Kasumi-1 (cell line): ENCODE measurements at places on chromosomes 5 and 9.

GRCh38 chr9:115002371-115003120 is 72.2 kb upstream of the TNFSF8 start:
- DNase-seq, result no peak

- DNase-seq, result no peak
Observed at GRCh38 chr9:87886933-87887505, 4.3 kb downstream of the SPATA31E1 start.

- DNase-seq, result peak; percentile 2
Observed at GRCh38 chr5:95726811-95727763, 4.0 kb upstream of the RHOBTB3 start.

GRCh38 chr9:37454238-37454637 is 11.0 kb downstream of the ZBTB5 start:
- DNase-seq, result no peak

DNA sequence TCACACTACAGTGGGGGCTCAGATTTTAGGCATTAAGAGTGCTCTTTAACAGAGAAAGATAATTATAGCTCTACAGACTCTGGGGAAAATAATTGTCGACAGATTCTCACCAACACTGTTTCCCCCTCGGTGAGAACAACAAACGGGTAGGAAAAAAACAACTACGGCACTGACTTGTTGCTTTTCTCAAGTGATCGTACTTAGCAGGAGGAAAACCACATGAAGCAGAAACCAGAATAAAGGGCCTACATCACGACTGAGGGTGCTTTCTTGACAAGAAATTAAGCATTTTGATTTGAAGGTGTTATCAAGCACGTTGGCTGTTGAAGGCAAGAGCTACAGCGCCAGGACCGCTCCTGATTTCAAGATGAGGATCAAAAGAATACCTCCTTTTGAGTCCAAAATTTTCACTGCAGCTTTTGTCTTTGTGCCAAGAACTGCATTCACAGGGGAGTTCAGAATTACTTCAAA is 27.2 kb upstream of the CER1 start:
- no peak for DNase-seq

DNA sequence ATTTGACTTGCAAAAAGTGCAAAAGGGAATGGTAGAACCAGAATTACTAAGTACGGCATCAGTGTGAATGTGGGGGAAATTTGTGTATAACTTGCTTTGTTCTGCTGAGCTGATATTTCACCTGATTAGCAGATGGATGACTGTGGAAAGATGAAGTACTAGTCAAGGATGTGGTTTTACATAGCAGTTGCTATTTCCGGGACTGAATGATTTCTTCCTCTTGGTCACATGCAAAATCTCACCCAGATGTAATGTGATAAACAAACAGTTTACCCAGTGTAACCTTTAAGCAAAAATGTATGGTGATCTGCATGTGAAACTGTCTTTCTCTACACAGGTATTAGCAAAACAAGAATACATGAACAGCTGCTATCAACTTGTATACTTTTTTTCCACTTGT is 46.1 kb downstream of the DCP2 start:
- peak; percentile 19 for DNase-seq

GRCh38 chr5:149636861-149637246 is 55.6 kb downstream of the ARHGEF37 start:
- peak; percentile 37 for DNase-seq

- peak; percentile 72 for DNase-seq
Observed at GRCh38 chr5:81420039-81420667, 26.2 kb upstream of the ACOT12 start.

GRCh38 chr5:60257596-60258271 is 364.2 kb upstream of the PDE4D start:
- peak; percentile 58 for DNase-seq

DNA sequence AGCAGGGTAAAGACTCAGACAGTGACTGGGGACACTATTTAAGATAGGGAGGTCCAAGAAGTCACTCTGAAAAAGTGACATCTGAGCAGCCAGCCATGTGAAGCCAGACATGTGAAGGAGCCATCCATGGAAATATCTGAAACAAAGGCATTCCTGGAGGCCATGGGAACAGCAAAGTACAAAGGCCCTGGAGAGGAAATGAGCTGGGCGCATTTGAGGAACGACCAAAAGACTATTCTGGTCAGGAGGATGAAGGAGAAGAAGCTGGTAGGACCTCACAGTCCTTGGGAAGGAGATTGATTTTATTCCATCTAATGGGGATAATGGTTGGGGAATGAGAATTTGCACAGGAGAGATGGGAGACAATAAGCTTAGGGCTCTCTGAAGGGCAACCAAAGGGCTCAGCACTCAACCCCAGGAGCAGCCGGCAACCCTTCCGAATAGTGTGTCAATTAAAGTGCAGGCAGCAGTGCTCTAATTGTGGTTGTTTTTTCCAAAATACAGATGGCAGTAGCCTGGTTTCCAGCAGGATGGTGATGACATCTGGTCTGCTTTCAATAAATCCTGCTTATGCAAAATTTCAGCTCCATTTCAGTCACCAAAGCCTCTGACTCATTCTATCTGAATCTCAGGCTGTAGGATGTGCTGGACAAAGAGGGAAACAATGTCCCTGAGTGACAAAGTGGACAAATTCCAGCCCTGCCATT is 26.7 kb downstream of the FOXI1 start:
- no peak for DNase-seq

GRCh38 chr9:109313351-109313750 is 7.5 kb downstream of the EPB41L4B start:
- no peak for DNase-seq

DNA sequence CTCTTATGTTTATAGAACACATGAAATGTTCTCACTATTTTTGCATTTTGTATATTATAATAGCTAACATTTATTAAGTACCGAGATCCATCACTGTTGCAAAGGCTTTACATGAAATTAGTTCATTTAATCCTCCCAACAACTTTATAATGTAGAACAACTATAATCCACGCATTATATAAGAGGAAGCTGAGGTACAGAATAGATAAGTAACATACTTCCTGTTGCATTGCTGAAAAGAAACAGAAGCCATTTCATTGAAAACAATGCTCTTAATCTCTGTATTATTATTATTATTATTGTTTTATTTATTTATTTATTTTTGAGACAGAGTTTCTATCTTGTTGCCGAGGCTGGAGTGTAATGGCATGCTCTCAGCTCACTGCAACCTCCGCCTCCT is 7.9 kb upstream of the INSYN2B start:
- peak; percentile 23 for DNase-seq

DNA sequence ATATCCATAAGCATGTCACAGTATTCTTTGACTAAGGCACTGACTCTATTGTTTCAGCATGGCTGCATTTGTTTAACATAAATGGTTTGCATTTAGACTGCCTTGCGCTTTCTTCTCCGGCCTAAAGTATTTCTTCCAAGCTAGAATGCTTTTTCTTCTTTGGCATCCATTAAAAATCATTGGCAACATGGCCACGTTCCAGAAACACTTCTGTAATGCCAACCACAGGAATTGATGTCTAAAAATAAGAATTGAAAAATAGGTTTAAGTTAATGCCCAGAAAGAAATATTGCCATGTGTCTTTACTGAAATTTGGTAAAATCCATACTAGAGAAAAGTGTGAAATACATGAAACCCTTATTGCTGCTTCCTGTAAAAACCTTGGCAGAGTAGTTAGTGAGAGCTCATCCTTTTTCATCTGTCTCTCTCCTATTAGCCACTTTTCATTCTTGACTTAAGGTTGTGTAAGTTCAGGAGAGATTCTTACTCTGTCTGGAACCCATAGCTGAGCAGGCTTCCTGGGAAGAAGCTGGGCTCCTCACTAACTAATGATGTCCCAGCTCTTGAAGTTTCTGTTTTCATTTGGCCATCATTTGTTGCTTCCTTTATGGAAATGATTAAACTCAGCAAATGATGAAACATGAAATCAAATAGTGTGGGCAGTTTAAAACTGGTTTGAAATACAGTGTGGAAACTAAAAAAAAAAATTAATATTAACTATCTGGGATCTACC is 58.2 kb upstream of the RPS23 start:
- no peak for DNase-seq

DNA sequence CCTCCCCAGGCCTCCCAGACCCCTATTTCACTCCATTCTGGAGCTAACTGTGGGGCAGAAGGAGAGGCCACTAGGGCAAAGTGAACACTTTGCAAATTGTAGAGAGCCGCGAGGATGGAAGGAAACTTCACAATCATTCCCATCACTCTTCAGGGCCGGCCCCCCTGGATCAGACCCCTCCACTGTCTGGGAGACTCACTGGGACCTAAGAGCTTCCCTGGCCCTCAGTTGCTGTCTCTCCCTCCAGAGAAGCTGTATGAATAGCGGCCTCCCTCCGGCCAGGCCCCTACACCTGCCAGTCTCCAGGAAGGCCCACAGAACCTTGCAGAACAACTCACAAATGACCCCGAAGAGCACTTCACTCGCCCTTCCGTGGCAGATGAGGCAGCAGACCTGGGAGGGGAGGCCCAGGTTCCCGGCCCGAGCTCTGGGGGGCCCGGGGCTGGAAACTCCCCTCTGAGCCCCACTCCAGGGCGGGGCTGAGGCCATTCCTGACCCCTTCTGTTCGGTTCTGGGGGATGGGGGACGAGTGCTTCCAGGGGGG is 141.9 kb upstream of the IER5L start:
- DNase-seq, result no peak

GRCh38 chr5:172809774-172810173 is 24.3 kb upstream of the ERGIC1 start:
- no peak for DNase-seq

DNA sequence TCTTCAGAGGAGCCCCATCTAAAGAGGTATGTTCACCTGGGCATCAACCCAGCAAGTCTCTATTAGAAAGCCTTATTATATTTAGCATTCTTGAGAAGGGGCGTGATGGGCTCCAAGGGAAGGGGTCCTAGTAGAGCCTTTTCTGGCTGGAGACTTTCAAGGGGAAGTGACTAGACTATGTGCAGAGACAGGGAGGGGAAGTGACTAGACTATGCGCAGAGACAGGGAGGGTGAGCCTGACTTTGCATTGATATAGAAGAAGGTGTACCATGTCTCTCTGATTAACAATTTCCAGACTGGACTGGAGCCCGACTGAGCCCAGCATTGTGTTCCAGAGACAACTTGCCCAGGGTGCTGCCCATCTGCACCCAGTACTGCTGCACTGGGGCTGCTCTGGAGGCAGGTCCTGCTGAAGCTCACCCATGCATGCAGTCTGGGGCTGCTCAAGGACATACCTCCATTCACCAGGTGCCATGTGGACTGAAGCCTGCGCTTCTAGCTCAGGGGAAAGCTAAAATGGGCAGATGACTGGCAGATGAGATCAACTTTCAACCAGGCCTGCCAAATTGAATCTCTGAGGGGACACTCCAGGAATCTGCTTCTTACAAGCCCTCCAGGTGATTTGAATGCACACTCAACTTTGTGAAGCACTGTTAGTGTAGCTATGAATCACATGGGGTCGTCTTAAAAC is 83.0 kb upstream of the GNA14 start:
- peak; percentile 36 for DNase-seq

DNA sequence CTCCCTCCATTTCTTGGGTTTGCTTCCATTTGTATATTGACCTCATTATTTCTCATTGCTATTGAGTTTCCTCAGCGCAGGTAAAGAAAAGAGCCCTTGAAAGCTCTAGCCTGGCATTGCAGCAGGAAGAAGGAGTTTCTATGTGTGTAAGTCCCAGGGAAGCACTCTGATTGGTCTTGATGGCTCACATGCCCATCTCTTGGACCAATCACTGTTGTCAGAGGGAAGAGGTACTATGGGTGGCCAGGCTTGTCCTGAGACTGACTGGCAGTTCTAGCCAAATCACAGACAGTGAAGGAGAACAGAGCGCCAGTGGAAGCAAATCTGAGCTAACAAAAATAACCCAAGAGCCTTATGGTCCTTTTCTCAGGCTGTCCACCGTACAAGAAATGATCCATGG is 219.0 kb downstream of the PAX5 start:
- no peak for DNase-seq

DNA sequence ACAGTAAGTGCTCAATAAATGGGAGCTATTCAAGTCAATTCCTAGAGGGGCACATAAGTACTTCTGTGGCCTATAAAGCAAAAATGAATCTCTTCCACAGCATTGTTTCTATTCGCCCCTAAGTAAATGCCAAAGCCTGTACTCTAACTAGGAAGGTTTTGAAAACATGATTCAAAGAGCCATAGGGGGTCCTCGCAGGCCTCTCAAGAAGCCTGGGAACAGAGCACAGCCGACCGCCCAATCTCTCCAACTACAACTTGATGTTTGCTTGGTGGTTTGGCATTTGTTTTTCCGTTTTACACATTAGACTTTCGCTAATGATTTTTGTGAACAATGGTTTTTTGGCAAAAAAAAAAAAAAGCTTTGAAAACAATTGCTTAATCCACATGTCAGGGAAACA is 19.4 kb downstream of the EFNA5 start:
- DNase-seq, result no peak

GRCh38 chr9:98896632-98897031 is 47.1 kb upstream of the COL15A1 start:
- DNase-seq, result peak; percentile 7

GRCh38 chr5:97529354-97529985 is 346.4 kb upstream of the RIOK2 start:
- no peak for DNase-seq

DNA sequence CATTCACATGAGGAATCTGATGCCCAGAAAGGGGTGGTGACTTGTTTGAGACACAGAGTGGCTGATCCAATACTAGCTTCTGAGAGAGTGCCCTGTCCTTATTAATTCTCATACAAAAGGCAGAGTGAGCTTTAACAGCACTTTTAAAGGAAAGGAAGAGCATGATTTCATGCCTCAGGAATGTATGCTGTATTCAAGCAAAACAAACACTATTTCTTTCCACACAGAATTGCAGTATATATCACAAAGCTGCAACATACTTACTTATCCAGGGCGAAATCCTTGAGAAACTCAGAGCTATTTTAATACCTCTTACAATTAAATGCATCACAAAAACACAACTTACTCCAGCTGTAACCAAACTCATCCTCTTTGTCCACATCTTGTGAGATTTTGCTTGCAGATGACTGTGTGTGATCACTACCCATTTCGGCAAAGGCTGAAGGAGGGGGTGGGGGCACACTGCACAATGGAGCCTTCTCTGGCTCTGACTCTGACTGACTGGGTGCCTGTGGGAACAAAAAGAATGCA is 139.8 kb downstream of the MPDZ start:
- DNase-seq, result no peak

GRCh38 chr5:95086927-95087815 is 197.7 kb downstream of the MCTP1 start:
- peak; percentile 60 for DNase-seq

DNA sequence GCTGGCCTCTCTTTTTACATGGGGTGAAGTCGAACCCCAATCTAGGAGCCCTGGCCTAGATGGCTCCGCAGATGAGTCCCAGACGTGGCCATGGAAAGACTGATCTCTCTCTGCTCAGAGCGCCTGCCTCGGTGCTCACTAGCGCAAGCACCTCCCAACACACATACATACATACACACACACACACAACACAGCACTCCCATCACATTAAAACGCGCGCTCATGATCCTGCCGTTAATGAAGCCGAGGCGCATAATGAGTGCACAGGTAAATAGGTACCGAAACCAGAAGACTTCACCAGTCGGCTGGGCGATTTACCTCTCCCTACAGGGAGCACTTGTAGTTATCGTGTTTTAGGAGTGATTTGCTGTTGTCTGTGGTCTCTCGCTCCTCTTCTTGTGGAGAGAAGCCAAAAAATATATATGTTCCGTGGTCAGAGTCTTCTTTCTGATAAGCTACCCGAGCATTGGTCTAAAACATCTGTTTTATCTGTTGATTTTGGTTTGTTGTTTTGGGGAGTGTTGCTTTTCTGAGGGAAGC is 207.7 kb downstream of the MEF2C start:
- no peak for DNase-seq
